ENCODE measurements at places on chromosomes 5 and 9.

GRCh38 chr9:69207503-69207902 is 33.4 kb downstream of the TJP2 start:
- H3K27me3 ChIP-seq, result no peaks in the 10 kb centered on the region
- H3K4me1 ChIP-seq, result peaks cover 9% of the 10 kb centered on the region
- H3K4me3 ChIP-seq, result no peak overlapping the region
- H3K36me3 ChIP-seq, result no peaks in the 10 kb centered on the region

GRCh38 chr9:127833555-127833954 is 20.9 kb downstream of the ENG start:
- peaks cover 3% of the 10 kb centered on the region for H3K27me3 ChIP-seq
- no peak for DNase-seq

DNA sequence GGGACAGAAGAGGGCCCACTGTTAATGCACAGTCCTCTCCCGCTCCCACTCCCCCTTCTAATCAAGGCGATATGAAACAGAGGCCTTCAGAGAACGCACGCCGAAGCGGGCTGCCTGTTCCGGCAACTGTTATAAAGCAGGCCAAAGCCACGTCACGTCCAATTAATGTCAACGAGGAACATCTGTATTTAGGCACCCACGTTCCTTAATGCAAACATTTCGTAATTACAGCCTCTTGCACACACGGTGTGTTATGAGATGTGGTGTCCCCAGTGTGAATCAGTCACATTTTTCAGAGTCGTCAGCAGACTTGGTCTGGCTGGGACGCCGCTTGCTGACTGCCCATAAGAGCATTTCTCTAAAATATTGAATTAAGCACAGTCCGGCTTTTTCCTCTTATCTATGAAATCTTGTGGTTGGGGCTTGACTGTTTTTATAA is 339.0 kb downstream of the NSG2 start:
- no peaks in the 10 kb centered on the region for H3K4me1 ChIP-seq
- no peak overlapping the region for H3K4me3 ChIP-seq
- no peak for DNase-seq
- H3K36me3 ChIP-seq, result no peaks in the 10 kb centered on the region
- H3K27me3 ChIP-seq, result no peaks in the 10 kb centered on the region

DNA sequence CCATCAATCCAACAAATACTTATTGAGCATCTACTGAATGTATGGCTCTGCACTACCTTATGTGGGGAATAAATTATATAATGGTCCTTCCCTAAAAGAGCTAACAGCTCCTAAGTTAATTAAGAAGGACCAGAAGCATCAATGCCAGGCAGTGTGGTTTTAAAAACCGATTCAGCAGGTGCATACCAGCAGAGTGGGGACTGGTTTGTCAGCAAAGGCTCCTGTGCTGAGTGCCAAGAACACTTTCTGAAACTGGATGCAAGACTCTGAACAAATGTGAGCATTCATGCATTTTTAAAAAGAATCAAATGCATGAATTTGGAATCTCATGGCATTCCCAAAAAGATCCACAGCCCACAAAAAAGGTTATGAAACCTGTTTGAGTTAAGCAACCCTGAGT is 142.2 kb downstream of the AUH start:
- no peak overlapping the region for H3K27ac ChIP-seq
- no peak overlapping the region for H3K4me3 ChIP-seq
- no peaks in the 10 kb centered on the region for H3K27me3 ChIP-seq
- H3K36me3 ChIP-seq, result peaks cover 3% of the 10 kb centered on the region

DNA sequence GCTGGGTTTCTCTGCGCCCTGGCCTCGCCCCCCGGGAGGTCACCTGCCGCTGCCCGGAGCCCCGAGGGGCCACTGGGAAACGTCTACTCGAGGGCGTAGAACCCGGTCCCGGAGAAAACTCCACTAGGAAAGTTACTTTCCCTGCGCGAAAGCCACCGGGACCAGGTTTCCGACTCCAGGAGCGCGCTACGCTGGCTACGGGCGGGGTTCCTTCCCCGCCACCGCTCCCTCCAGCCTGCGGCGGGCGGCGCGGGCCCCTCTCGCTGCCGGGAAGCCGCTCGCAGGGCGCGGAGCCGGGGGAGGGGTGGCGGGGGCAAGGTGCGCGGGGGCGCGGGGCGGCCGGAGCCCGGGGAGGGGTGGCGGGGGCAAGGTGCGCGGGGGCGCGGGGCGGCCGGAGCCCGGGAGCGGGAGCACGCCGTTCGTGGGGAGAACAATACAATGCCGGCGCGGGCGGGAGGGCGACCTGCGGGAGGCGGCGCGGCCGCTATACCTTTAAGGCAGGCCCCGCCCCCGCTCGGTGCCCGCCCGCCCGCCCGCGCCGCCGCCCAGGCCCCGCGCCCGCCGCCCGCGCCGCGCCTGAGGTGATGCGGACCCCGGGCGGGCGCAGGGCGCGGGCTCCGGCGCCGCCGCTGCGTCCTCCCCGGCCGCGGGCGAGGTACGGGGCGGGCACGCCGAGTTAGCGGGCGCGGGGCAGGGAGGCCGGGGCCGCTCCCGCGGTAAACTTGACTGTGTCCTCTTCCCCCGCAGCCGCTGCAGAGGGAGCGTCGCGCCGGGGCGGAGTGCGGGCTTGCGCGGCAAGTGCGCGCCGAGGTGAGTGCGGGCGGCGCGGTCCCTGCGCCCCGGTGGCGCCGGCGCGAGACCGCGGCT is 278.1 kb downstream of the AOPEP start:
- H3K36me3 ChIP-seq, result no peaks in the 10 kb centered on the region
- H3K27ac ChIP-seq, result peak overlapping the region; percentile 90
- no peak for DNase-seq
- H3K4me3 ChIP-seq, result peak overlapping the region; percentile 79
- H3K27me3 ChIP-seq, result no peaks in the 10 kb centered on the region

DNA sequence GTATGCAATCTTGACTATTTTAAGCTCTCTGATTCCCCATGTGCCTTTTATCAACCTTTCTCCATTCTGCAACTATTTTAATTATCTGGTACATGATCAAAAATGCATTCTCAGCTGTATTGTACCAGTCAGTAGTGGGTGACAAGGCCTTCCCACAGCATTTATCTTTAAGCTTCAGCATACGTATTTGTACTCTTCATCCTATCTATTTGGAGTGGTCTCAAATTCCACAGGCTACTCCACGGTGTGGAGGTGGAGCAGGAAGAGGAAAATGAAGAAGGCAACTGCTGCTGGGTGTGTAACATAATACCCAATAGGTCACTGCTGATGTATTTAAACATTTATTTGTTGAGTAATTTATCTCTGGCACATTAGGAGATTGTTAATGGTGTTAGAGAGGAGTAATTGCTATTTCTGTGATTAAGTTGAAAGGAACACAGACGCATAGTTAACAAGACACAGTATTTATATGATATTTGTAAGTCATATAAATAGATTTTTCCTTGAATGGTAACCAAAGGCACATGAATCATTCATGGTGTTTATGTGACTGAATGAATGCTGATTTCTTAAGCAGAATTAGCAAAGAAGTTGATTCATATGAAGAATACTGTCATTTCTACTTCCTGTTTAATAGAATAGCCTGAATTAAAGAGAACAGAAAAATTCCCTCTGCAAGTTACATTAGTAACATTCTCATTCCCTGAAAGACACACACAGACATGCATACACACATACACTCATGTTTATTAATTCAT is 153.8 kb upstream of the NR3C1 start:
- H3K27me3 ChIP-seq, result no peaks in the 10 kb centered on the region
- H3K27ac ChIP-seq, result no peak overlapping the region

GRCh38 chr5:80632700-80633099 is 21.8 kb upstream of the MSH3 start:
- H3K27ac ChIP-seq, result no peak overlapping the region
- no peaks in the 10 kb centered on the region for H3K27me3 ChIP-seq
- no peaks in the 10 kb centered on the region for H3K4me1 ChIP-seq
- H3K36me3 ChIP-seq, result peaks cover 9% of the 10 kb centered on the region

GRCh38 chr9:126089789-126090188 is 236.8 kb upstream of the MVB12B start:
- no peak overlapping the region for H3K27ac ChIP-seq
- H3K36me3 ChIP-seq, result no peaks in the 10 kb centered on the region
- DNase-seq, result no peak
- H3K27me3 ChIP-seq, result no peaks in the 10 kb centered on the region

DNA sequence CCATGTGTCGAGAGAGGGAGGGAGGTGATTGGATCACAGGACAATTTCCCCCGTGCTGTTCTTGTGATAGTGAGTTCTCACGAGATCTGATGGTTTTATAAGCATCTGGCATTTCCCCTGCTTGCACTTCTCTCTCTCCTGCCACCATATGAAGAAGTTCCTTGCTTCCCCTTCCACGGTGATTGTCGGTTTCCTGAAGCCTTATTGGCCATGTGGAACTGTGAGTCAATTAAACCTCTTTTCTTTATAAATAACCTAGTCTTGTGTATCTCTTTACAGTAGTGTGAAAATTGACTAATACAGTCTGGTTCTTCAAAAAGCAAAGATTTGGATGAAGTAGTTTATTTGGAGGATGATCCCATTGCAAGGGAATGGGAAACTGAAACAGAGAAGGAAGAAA is 11.3 kb upstream of the MIER3 start:
- H3K4me1 ChIP-seq, result no peaks in the 10 kb centered on the region
- H3K36me3 ChIP-seq, result no peaks in the 10 kb centered on the region
- H3K27ac ChIP-seq, result no peak overlapping the region
- DNase-seq, result no peak
- no peaks in the 10 kb centered on the region for H3K27me3 ChIP-seq

DNA sequence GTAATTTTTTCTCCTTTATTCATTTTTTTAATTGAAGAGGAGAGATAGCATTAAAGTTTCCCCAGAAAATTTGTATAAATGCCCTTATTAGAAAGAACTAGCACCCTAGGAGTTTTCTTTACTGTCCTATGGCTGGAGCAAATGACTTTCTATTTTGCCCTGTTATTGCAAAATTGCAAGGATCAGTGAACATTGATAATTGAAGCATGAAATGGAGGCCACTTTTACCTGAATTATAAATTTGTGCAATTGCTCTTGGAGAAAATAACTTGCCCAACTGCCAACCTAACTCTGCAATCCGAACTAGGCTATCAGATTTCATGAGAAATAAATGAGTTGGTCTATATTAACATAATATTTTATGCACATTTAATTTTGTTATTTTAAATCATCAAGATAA is 111.9 kb downstream of the MTRR start:
- H3K4me3 ChIP-seq, result no peak overlapping the region
- H3K36me3 ChIP-seq, result no peaks in the 10 kb centered on the region
- no peaks in the 10 kb centered on the region for H3K4me1 ChIP-seq
- H3K27me3 ChIP-seq, result no peaks in the 10 kb centered on the region
- no peak for DNase-seq

DNA sequence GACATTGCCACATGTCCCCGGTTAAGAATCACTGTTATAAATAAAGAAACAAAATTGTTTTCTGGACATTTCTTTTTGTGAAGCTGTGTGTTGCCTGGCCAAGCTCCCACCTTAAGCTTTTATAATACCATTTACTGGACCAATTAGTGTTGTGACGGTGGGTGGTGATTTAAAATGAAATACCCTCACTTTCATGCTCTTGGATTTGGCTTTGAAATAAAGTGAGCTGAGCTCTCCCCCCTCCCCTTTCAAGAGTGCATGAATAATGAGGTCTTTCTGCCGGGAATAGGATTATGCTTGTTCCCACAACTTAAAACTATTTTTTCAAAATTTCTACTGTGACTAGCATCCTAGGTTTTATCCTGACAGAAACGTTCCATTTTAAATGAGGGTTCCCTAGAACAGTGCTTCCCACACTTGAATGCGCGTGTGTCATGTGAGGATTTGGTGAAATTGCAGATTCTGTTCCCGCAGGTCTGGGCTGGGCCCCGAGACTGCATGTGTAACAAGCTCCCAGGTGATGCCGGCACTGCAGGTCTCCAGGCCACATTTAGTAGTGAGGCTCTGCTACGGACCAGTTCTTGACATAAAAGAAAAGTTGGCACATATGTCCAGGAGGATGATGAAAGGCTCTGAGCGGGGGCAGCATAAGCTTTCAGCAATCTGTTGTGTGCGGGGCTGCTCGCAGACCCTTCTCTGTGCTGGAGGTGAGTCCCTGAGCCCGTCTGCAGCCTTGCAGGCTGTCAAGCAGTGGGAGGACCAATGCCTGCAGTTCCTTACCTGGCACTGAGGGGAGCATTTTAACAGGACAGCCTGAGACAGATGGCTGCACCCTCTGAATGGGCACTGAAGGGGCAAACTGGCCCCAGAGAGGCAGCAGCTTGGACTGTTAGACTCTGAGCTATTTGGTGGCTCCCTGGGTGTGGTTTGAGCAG is 24.4 kb downstream of the IQGAP2 start:
- no peak overlapping the region for H3K27ac ChIP-seq
- H3K36me3 ChIP-seq, result no peaks in the 10 kb centered on the region
- no peaks in the 10 kb centered on the region for H3K27me3 ChIP-seq
- DNase-seq, result no peak

DNA sequence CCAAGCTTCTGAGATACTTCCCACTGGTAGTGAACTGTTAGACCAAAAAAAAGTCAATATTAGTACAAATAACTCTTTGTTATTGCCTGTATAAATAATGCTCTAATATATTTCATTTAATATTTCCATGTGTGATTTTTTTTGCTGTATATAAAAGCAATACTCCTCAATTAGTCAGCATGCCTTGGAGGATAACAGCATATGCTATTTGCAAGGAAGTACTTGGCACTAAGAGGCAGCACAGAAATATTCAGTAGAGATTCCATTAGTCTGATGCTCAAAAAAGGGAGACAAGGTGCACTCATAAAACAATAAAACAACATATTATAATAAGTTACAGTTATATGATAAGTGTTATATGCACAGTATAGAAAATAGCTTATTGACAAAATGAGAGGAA is 296.6 kb upstream of the MPDZ start:
- peaks cover 3% of the 10 kb centered on the region for H3K4me1 ChIP-seq
- H3K27me3 ChIP-seq, result no peaks in the 10 kb centered on the region
- no peaks in the 10 kb centered on the region for H3K36me3 ChIP-seq
- H3K27ac ChIP-seq, result no peak overlapping the region

- peak; percentile 22 for DNase-seq
- peaks cover 7% of the 10 kb centered on the region for H3K4me1 ChIP-seq
- H3K4me3 ChIP-seq, result no peak overlapping the region
- no peaks in the 10 kb centered on the region for H3K27me3 ChIP-seq
- H3K36me3 ChIP-seq, result no peaks in the 10 kb centered on the region
- H3K27ac ChIP-seq, result peak overlapping the region; percentile 74
Observed at GRCh38 chr5:126449751-126450271, 26.6 kb downstream of the GRAMD2B start.

GRCh38 chr5:120096413-120096812 is 367.7 kb upstream of the PRR16 start:
- H3K27me3 ChIP-seq, result no peaks in the 10 kb centered on the region
- no peak for DNase-seq
- H3K36me3 ChIP-seq, result no peaks in the 10 kb centered on the region
- no peaks in the 10 kb centered on the region for H3K4me1 ChIP-seq
- no peak overlapping the region for H3K27ac ChIP-seq

- no peak for DNase-seq
- H3K36me3 ChIP-seq, result no peaks in the 10 kb centered on the region
- H3K4me1 ChIP-seq, result no peaks in the 10 kb centered on the region
- no peak overlapping the region for H3K27ac ChIP-seq
Observed at GRCh38 chr5:91777671-91778070, 394.6 kb upstream of the ARRDC3 start.

All from spinal cord (tissue), 10 donors.